ENCODE measurements at places on chromosomes 2 and 18.

GRCh38 chr2:12948961-12949353 lies 232.2 kb downstream of the TRIB2 start:
- no peak for DNase-seq

DNA sequence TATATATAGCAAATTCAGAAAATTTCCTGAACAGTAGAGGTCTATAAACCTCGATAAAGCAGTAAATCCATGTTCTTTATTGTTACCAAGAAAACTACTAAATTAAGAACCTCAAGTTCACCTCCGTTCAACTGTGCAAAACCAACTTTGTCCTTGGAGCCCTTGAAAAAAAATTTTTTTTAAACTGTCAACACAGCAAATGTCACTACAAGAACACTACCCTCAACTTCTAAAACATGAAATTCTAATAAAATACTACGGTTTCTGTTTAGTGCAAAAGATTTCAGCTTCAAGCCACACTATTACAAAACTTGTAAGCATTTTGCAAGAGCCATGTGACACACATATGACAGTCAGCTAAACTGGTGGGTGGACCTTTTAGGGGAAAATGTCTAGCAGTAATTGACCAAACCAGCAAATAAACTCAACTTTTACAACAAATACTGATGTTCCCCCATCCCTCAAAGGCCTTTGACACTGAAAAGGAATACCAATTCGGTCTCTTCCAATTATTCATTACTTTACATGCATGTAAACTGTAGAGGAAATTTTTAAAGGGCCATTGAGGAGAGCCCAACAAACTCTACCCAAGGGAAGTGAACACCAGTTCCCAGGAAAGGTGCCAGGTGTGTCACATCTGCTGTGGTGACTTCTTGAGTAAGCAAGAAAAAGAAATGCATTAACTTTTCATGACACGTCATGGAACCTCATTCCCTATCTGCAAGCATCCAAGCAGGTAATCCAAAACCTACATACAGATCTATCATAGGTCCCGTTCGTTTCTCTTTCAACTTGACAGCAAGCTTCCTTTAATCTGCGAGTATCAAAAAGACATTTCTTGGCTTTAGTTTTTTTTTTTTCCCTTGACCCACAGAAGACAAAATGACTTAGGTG lies 1.4 kb downstream of the RAB1A start:
- DNase-seq = no peak

DNA sequence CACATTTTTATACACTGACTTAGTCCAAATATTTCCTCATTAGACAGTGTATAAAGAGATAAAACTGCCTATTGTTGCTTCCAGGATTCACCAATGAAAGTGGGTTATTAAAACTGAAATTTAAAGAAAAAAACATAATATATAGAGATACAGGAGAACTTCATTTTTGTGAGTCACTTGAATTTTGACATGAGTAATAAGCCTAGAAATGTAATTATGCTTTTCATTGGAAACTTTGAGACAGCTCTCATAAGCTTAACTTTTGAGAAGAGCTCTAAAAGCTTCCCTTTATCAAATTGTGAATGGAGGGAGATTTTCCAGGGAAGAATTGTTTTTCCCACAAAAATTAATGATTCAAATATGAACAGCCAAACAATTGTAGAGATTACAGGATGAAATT lies 14.1 kb downstream of the DYNC2LI1 start:
- DNase-seq = no peak

GRCh38 chr2:211766689-211767088 lies 771.9 kb downstream of the ERBB4 start:
- no peak for DNase-seq

DNA sequence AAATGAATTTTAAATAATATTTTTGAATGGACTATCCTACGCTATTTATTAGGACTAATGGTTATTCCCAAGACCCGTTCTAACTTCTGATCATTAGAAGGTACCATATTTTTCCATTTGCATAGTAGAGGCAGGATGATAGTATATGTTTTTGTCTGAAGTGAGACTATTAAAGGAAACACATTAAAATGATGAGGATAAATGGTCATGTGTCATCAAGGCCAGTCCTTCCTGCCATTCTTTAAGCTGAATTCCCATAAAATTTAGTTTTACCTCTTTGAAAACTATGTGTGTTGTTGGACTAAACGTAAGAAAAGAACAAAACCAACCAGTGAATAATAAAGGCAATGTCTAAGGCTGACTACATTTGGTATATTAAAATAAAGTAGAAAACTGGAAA lies 121.8 kb downstream of the SLC8A1 start:
- no peak for DNase-seq

GRCh38 chr2:144376460-144376859 lies 143.5 kb downstream of the ZEB2 start:
- no peak for DNase-seq

DNA sequence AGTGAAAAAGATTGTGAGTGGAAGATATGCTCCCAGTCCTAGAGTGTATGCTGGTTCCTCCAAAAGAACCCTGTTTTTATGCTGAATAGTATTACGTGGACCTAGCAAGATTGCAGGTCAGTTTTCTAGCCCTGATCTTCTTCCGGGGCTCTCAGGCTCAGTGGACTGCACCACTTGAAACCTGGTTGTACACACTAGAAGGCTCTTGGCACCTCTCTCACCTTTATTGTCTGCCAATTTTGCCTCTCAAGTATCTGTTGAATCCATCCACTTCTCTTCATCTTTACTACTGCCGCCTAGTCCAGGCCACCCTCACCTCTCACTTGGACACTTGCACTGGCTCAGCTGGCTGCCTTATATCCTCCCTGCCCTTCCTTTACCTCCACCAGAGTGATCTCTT lies 16.8 kb downstream of the TTC39C start:
- no peak for DNase-seq

DNA sequence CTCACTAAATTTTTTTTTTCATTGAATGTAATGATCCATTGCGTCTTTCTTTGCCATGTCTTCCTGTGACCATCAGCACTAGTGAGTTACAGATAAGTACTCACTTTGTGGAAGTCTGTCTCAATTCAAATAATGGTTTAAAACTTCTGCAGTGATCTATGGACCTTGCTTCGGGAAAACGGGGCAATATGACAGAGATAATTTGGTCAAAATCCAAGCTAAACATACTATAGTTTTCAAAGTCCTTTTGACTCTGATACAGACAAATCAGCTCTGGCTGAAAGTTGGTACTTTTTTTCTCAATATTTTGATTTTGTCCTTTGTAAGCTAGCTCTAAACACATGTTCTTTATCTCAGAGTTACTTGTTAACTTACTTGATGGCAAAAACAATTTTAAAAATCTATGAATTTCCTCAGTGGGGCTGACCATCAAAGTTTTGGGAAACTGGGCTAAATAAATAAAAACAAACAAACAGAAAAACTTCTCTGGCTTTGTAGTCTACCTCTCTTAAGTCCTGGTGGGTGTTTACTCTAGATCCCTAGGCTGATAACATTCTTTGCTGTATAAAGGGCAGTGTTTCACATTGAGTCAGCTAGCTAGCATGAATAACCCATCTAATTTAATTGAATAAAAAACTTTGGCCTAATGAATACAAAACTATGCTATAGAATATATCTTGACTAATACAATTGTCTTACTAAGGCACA lies 327.6 kb downstream of the RDH14 start:
- no peak for DNase-seq

DNA sequence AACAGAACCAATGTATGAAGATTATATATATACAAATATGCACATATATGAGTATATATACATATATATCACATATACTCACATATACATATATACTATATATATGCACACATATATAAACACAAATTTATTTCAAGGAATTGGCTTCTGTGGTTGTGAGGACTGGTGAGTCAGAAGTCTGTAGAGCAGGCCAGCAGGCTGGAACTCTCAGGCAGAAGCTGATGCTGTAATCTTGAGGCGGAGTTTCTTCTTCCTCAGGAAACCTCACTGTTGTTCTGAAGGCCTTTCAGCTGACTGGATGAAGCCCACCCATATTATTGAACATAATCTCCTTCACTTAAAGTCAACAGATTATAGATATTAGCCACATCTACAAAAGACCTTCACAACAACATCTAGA lies 143.9 kb upstream of the CREB1 start:
- DNase-seq = no peak

- no peak for DNase-seq
These were observed 43.5 kb upstream of the TMEM247 start for GRCh38 chr2:46435796-46436360.

GRCh38 chr2:1088192-1088860 lies 137.7 kb downstream of the SNTG2 start:
- no peak for DNase-seq

DNA sequence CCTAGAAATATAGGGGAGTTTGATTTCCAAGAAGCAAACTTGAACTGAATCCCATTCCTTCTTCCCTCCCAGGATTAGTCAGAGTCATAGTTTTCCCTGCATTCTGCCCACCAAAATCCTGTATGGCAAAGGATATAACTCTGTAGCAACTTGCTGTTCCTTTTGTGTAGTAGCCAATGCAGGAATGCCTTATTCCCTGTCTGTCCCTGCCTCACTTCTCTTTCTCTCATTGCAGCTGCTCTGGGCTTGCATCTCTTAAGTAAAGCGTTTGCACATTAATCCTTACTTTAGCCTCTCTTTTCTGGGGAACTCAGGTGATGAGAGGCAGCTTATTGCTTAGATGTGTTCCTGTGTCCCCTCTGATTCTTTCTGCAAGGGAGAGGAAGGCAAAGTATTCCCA lies 333.1 kb upstream of the VWC2L start:
- no peak for DNase-seq

GRCh38 chr2:106581328-106581727 lies 94.2 kb downstream of the CD8B2 start:
- DNase-seq = no peak

- no peak for DNase-seq
These were observed 73.5 kb downstream of the GALNT3 start for GRCh38 chr2:165720511-165720910.

DNA sequence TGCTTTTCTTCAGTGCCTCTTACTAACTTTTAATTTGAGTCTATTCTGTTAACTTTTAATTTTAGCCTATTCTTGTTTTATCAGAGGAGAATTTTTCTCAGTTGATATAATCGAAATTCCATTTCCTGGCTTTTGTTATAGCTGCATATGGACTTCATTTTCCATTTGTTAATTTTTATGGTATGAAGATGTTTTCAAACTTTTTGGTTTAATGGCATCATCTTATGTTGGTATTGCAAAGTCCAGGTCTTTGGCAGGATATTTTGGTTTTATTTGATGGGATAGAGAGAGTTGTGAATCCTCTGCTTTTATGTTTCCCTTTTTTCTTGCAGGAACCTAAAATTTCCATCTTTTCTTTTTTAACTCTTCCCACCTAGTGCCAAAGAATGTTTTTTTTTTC lies 70.9 kb upstream of the RAPGEF4 start:
- no peak for DNase-seq

- DNase-seq = no peak
These were observed 98.7 kb downstream of the STPG4 start for GRCh38 chr2:47056374-47056773.

- no peak for DNase-seq
These were observed 266.6 kb downstream of the TFCP2L1 start for GRCh38 chr2:121018136-121019061.

GRCh38 chr2:167950571-167950970 lies 296.8 kb downstream of the STK39 start:
- no peak for DNase-seq

DNA sequence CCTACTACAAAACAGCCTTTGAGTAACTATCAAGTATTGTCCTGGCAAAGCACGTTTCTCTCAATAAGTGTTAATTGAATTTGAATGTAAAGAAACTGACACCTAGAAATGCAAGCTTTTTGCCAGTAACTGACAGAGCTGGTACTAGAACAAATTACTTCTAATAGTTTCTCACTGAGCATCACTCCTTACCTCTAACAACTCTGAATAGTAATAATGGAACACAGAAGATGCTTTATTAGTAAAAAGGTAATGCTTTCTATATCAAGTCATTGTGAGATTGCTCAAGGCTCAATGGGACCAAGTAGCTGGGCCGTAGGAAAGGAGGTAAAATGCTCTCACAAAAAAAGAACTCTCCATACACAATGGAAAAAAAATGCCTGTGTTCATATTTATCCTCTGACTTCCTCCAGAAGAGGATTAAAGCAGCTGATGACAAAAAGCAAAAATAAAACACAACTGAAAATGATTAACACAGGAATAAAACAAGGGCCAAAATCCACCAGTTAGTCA lies 11.8 kb downstream of the RASGRP3 start:
- no peak for DNase-seq

- no peak for DNase-seq
These were observed 205.1 kb downstream of the RND3 start for GRCh38 chr2:150282357-150282756.

- no peak for DNase-seq
These were observed 136.5 kb downstream of the UBR3 start for GRCh38 chr2:169963786-169964185.

- DNase-seq = no peak
These were observed 13.6 kb downstream of the SPEG start for GRCh38 chr2:219448099-219448775.
